ENCODE measurements at places on chromosomes 7 and 10.

GRCh38 chr10:99329554-99330346 is 594 bp downstream of the CNNM1 start:
- no peak for DNase-seq

- DNase-seq, result no peak
Measured at GRCh38 chr7:113374955-113375354, 256.6 kb upstream of the SMIM30 start.

- DNase-seq, result no peak
Measured at GRCh38 chr7:26580711-26581110, 283.7 kb downstream of the SKAP2 start.

- no peak for DNase-seq
Measured at GRCh38 chr7:134845461-134845860, 66.0 kb downstream of the CALD1 start.

GRCh38 chr7:91168871-91169829 is 95.1 kb upstream of the FZD1 start:
- DNase-seq, result no peak

DNA sequence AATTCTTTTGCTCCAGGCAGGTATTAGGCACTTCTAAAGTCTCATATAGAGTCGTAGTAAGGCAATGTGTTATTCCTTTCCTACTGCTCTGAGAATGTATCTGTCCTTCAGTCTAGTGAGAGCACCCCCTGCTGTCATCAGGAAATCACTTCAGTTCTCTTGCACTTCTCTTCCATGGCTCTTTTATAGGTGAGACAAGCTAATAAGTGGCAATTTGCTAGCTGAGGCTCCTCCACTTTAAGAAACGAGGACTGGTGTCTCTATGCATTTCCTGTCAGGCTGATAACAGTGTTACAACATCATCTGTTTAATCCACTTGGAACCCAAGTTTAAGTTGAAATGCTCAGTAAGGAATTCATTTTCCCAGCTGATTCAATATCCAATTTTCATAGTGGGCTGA is 350.6 kb downstream of the TFEC start:
- DNase-seq, result no peak

DNA sequence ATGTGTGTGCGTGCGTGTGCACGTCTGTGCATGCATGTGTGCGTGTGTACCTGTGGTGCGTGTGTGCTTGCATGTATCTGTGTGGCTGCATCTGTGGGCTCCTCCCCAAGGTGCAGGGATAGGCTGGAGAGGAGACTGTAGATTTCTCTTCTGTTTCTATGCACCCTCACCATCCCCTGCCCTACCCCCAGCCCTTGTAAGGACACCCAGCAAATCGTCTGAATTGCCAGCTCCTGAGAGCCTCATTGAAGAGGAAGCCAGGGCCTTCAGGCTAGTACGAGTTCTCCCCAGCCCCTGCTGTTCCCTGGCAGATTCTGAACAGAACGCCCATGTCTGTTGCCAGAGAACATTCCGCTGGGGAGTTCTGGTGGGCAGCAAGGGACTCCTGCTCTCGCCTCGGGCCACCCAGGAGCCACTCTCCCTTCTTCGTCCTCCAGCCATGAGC is 17.0 kb upstream of the TRIM8 start:
- no peak for DNase-seq
